Activated naive CD4-positive, alpha-beta T cell (primary cell): ENCODE measurements at places on chromosomes 1 and 21.

DNA sequence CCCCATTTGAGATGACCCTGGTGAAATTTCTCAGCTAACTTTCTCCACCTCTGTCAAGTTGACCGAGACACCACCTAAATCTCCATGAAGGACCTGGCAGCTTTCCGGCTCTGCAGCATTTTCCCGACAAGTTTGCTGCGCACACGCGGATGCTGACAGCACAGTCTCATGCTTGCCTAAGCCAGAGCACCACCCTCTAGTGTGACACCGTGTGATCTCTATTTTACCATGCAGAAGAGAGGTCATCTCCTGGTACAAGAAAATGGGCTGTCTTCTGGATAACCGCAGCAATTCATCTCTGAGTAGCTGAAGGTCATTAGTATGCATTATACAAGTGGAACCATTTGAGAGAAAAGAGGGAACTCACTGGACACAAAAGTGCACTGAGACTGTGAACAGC is 38.9 kb upstream of the H6PD start:
- no peak for DNase-seq

DNA sequence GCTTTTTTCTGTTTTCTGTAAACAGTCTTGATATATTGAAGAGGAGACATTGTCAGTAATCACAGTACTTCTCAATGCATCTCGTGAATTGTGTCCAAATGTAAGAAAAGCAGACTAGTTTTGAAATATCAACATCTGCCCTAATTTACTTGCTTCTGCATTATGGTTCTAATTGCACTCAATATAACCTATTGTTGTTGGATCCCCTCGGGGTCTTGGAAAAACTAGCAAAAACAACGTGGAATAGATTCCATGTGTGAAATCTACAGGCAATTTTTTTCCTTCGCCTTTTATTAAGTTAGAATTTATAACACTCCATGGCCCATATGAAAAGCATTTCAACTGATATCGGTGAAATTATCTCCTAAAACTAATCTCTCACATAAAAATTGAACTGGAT is 236.5 kb downstream of the TTLL7 start:
- DNase-seq, result no peak

GRCh38 chr1:196295766-196296165 is 312.5 kb downstream of the KCNT2 start:
- no peak for DNase-seq

DNA sequence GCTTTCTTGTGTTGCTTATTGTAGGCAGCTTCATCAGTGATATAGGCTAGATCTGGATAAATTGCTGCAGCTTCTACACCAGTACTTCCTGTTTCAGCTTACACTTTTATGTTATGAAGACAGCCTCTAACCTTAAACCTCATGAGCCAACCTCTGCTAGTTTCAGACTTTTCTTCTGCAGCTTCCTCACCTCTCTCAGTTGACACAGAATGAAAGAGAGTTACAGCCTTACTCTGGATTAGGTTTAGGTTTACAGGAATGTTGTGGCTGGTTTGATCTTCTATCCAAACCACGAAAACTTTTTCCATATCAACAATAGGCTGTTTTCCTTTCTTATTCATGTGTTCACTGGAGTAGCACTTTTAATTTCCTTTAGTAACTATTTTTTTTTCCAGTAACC is 76.9 kb upstream of the RNPC3 start:
- no peak for DNase-seq

DNA sequence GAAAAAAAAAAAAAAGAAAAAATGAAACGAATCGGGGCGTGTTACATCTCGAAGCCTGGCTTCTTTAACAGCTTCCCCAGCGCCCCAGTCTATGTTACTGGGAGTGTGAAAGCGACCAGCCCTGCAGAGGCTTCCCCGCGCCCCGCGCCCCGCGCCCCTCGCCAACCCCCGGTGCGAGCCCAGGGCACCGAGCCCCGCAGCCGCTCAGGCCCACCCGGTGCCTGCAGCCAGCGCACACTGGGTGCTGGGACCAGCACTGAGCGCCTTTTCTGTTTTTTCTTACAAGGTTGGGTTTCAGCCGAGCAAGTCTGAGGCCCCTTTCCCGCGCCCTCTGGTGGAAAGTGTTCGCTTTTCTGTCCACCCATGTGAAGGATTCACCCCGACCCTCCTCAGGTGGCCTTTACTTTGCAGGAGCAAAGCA is 42.1 kb upstream of the ZNF496 start:
- DNase-seq, result no peak
